DND-41 (cell line): ENCODE measurements at places on chromosomes 1 and 21.

- no peak for DNase-seq
These were observed 88.1 kb downstream of the GPATCH2 start for GRCh38 chr1:217542837-217543236.

GRCh38 chr1:49630156-49630555 is 393.6 kb downstream of the AGBL4 start:
- DNase-seq = no peak

DNA sequence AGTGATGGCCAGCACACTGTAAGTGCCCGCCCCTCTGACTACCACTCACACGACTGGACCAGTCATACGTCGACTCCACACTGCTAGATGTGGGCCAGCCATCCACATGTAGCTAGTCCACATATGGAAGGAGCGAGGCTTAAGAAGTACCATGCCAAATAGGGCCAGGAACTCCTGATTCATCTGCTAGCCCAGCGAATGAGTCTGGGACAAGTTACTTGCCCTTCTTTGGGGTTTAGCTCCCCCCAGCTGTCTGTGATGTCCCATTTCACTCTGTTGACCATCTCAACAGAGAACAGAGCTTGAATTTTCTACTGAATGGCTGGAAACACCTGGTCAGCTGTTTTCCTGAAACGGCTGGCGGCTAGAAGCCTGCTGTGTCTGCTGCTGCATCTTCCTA is 5.8 kb downstream of the CSRP1 start:
- no peak for DNase-seq

GRCh38 chr1:10615932-10616671 is 141.4 kb downstream of the PEX14 start:
- DNase-seq = no peak

DNA sequence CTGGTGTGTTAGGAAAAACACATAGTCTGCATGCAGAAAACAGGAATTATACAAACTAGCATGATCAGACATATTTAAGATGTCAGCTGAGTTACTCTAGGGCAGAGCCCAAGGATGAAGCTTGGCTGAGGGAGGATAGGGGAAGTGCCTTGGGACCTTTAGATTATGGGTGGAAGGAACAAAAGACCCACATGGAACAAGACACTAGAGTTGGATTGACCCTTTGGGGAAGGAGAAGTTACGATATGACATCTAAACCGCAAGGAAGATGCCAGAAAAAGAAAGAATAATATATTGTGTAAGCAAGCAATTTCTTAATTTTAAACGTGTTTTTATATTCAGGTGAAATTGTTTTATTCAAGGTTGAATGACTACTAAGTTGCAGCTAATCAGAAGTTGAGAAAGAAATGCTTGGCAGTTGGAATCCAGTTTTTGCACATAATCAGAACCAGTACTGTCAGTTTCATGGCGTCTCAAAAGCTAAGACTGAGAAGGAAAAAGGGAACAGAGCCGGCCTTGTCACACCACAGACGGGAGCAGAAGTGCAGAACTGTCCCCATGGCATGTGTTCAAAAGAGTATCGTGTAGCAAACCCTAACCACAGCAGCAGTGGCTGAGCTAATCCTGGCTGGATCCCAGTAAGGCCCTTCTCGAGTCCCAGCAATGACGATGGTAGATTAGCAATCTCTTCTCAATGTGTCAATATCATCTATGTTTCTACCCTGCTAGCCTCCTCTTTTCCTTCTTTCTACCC is 31.2 kb upstream of the IFNAR2 start:
- no peak for DNase-seq

- DNase-seq = no peak
These were observed 100.9 kb downstream of the ARHGEF10L start for GRCh38 chr1:17640393-17640792.

DNA sequence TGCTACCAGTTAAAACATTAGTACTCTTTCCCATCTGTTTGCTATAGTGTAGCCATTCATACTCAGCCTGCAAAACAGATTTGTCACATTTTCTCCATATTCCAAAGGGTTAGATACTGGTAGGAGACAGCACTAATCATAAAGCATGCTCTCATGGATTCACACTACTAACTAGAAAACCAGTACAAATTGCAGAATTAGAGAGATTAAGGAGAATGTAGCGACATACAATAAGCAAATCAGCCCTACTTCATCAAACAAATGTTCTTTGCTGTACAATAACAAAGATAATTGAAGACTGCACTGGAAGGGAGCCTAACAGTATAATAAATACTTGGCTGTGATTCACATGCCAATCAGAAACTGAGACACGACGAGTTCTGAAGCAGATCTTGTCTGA is 368.0 kb upstream of the PRMT6 start:
- DNase-seq = no peak

DNA sequence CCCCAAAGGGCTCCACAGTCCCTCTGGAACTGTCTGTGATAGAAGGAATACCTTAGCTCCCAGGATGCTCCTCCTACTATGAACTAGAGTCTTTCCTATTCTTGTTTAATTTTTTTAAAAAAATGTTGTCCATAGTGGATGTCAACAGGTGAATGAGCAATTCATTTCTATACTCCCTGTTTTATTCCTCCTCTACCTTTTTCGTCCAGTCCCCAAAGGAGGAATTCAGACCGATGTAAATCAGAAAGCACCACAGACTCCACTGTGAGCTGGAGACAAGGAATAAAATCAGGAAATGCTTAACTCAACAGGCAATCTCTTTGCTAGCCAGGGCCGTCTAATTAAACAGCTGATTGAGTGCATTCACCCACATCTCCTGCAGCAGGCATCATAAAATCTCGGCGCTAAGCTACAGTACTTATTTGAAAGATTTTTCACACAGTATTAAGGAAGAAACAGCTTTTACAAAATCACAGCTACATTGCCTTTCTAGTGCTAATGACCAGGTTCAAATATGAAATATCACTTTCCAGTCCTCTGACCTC is 381.6 kb downstream of the SIPA1L2 start:
- no peak for DNase-seq

- DNase-seq = no peak
These were observed 32.3 kb upstream of the PRDM2 start for GRCh38 chr1:13667691-13668090.

GRCh38 chr1:59276439-59276851 is 20.4 kb upstream of the FGGY start:
- no peak for DNase-seq

GRCh38 chr1:54499360-54500106 is 48.5 kb upstream of the ACOT11 start:
- peak; percentile 75 for DNase-seq

- no peak for DNase-seq
These were observed 47.8 kb downstream of the ITPKB start for GRCh38 chr1:226691247-226691646.

DNA sequence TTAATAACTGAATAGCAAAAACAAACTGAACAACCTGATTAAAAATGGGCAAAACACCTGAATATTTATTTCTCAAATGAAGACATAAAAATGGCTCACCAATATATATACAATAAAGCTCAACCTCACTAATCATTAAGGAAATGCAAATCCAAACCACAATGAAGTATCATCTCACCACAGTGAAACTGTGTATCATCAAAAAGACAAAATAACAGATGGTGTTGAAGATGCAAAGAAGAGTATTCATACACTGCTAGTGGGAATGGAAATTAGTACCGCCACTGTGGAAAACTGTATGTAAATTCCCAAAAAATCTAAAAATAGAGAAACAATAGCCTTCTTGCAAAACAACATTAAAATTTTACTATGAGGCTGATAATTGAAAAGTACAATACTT is 1660.1 kb upstream of the B3GALT2 start:
- DNase-seq = no peak

- no peak for DNase-seq
These were observed 27.5 kb upstream of the SOX13 start for GRCh38 chr1:204045430-204045829.

DNA sequence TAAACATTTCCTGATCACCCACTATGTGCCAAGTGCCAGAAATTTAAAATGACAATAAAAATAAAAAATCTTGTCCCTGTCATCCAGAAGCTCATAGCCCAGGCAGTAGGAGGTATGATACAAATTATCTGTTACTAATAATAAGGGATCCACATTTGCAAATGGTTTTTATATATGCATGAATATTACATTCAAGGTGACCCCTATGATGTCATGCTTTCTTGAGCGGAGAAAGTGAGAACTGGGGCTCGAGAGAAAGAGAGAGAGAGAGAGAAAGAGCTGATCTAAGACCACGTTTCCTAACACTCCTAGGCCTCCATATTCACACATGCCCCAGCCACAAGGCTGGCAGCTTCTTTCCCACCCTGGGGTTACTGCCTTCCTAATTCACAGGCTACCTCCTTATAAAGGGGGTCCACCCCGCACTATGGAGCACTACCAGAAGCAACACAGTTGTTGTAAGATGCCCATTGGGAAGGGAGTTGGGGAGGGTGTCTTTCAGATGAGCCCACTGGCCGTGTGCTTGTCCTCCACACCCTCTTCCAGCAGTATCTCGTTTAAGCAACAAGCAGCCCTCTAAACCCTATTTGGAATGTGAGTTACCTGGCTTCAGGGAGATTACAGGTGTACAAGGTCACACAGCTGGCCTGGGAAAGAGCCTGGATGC is 28.8 kb upstream of the LRRN2 start:
- no peak for DNase-seq

GRCh38 chr1:172451002-172451443 is 7.2 kb upstream of the PIGC start:
- no peak for DNase-seq

- DNase-seq = no peak
These were observed 32.0 kb upstream of the SLC30A1 start for GRCh38 chr1:211610779-211611556.

- peak; percentile 93 for DNase-seq
These were observed at the start of gene TUT4 for GRCh38 chr1:52552505-52553361. TUT4 (minus strand) TSS chr1:52553092; CDS start chr1:52526280, 26,812 bp downstream.

GRCh38 chr1:118841521-118841920 is 146.6 kb downstream of the TBX15 start:
- DNase-seq = no peak

- DNase-seq = no peak
These were observed 45.7 kb downstream of the RAP1GAP start for GRCh38 chr1:21623410-21623961.

DNA sequence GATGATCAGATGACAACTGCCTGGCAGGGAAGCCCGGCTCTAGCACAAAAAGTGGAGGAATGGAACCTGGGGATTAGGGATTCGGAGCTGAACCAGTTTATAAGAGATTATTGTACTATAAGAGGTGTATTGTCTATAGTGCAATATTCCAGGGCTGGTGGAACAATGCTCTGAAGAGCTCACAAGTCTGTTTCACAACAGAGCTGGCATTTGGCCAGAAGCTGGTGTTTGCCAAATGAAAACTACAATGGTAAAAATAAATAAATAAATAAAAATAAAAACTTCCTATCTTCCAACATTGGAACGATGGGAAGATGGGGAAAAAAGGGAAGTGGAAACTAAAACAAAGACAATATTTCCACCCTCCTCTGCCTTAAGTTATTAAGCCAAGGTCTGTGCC is 73.5 kb downstream of the CHODL start:
- no peak for DNase-seq

DNA sequence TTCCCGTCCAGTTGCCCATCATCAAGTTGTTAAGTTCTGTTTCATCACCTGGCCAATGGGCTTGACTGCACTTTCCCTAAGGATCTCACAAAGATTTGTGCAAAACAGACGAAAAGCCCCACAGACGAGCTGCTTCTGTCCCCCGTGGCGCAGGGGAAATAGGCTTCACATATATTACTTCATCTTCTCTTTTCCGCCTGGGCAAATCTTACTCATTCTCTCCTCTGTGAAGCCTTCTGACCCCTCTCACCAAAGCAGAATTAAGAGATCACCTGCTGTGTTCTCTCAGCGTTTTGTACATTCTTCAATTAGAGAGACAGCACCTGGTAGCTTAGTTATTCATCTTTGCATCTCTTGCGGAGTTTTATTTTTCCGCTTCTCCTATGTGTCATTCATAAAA is 129.8 kb downstream of the IGSF21 start:
- no peak for DNase-seq

DNA sequence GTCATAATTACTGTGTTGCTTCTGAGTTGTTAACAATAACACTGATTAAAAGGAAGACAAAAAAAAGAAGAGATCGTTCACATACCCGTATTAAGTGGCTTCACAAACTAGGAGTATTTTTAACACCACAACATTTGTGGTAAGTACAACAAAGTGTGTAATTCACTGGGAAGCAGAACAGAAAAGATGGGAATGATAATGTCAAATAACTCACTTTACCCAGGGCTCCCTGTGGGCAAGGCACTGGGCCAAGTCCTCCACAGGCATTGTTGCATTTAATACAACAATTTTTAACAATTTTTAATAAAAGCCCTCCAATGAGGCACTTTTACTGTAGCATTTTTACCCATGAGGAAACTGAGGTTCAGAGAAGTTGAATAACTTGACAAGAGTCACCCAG is 385.0 kb upstream of the ST6GALNAC5 start:
- no peak for DNase-seq

DNA sequence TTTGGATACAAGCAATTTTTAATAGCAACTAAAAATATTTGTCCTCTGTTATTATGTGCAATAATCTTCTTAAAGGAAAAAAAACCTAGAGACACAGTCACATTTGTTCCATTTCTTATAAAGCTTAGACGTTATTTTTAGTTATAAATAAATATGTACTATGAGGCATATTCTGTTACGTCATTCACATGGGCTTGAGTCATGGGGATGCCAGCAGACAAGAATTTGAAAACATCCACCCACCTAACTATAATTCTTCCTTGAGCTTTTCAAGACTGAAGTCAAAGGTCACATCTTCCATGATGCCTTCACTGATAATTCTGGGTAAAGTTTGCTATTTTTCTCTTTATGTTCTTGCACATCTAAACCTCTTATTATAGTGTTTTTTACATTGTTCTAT is 268.8 kb downstream of the KCTD3 start:
- DNase-seq = no peak

GRCh38 chr1:165025805-165026204 is 330.7 kb downstream of the LMX1A start:
- no peak for DNase-seq

DNA sequence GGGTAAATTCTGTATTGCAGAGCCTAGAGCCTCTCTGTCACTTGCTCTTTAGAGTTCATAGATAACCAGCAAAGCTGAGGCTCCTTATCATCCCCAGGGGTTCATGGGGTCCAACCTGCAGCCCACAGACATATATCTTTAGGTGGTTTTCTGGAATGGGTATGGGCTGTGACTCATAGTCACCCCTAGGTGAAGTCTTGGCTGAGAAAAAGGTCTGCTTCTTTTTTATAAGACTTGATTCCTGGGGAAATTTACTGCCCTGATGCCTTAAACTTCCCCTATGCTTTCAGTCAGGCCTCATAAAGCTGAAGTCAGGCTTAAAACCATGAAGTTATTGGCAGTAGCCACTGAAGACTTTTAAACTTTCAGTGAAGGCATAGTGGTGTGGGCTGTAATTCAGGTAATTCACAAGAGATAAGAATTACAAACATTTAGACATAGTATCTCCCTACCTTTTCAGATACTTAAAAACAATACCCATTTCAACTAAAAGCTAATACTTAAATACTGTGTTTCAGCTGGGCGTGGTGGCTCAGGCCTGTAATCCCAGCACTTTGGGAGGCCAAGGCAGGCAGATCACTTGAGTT is 46.8 kb downstream of the MACO1 start:
- DNase-seq = no peak

- no peak for DNase-seq
These were observed 576.1 kb upstream of the RGS18 start for GRCh38 chr1:191582169-191582568.

- DNase-seq = no peak
These were observed 2.8 kb downstream of the NRIP1 start for GRCh38 chr21:15061747-15062605.

GRCh38 chr1:156652131-156652991 is 10.4 kb downstream of the BCAN start:
- peak; percentile 64 for DNase-seq
